ENCODE measurements at places on chromosomes 13 and 19.

GRCh38 chr19:49145573-49146407 is 9.4 kb downstream of the HRC start:
- peak; percentile 47 for DNase-seq

- no peak for DNase-seq
These were observed 133.9 kb downstream of the DCT start for GRCh38 chr13:94345374-94346195.

DNA sequence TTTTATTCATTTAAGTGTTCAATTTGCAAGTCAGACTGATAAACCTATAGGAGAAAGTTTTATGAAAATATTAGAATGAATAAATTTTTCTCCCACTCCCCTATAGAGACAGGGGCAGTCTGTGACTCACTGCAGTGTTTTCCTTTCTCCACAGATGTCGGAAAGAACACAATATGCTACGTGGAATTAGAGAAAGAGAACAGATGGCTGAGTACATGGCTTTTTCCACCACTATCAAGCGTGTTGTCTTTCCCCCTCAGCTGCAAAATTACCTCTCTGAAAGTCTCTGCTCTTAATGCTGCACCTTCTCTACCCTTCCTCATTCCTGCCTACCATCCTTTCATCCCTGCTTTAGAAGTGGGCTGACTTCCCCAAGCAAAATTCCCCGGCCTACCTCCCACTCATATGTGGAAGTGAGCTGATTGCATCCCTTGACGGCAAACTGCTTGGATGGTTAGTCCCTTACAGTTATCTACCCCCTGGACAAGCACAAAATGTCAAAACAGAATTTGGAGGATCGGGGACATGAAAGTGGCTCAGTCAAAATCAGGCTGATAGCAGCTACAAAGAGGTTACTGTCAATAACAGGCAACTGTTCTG is 30.0 kb downstream of the FLT1 start:
- no peak for DNase-seq

DNA sequence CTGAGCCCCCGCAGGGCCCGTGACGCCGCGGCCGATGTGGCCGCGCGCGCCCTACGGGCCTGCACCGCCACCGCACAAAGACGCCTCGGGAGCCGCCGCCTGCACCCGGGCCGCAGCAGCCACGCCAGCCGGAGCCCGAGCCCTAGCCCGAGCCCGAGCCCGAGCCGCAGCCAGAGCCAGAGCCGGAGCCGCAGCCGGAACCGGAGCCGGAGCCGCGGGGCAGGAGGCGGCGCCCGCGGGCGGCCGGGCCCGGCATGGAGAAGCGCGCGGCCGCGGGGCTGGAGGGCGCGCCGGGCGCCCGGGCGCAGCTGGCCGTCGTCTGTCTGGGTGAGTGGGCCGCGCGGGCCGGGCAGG is 379 bp downstream of the LRP3 start:
- no peak for DNase-seq

DNA sequence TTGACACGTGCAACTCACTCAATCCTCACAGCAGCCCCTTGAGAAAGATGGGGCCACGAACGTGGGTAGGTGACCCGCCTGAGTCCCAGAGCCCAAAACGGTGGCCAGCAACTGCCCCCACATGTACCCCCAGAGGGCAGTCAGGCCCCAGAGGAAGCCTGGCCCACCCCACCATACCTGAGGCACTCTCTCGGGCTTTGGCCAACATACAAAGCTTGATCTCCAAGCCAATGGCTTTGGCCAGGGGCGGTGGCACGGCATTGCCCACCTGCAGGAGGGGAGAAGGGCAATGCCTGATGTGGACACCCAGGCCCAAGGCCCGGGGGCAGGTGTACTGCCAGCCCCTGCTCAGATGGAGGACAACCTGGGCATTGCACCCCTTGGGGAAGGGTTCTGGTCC is 14.3 kb upstream of the EIF3G start:
- DNase-seq: no peak

DNA sequence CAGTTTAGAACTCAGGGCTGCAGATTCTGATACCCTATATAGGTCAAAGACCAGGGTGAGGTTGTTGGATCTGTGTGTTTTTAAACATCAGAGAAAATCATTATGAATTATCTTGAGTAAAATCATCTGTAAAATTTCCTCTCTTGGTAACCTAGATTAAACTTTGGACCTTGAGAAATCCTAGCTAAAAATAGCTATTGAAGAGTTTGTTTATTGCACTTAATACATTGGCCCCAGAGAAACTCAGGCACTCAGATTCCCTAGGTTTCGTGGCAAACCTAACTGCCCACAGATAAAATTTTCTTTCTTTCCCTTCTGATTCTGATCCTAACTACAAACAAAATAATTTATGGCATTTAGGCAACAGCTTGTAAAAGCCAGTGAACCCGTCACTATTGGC is 102.3 kb downstream of the GPC6 start:
- no peak for DNase-seq

GRCh38 chr13:34708566-34709313 is 233.3 kb upstream of the NBEA start:
- no peak for DNase-seq

DNA sequence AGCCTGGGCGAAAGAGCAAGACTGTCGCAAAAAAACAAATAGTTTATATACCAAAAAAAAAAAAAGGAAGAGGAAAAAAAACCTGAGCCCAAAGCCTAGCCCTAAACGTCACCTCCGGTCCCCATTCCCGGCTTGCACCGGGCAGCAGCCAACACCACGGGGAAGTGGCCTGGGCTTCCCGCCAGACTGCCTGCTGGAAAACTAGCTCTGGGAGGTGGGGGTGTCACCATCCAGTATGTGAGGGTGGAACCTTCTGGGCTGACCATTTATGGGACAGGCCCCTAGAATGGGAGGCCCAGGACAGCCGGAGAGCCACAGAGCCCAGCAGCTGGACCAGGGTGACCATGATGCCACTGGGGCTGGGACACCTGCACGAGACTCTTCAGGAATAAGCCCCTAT is 37.3 kb downstream of the IL12RB1 start:
- DNase-seq: no peak

- DNase-seq: no peak
These were observed 8.0 kb upstream of the POU2F2 start for GRCh38 chr19:42140125-42140754.

- DNase-seq: no peak
These were observed 14.7 kb downstream of the RAP2A start for GRCh38 chr13:97448503-97449251.

DNA sequence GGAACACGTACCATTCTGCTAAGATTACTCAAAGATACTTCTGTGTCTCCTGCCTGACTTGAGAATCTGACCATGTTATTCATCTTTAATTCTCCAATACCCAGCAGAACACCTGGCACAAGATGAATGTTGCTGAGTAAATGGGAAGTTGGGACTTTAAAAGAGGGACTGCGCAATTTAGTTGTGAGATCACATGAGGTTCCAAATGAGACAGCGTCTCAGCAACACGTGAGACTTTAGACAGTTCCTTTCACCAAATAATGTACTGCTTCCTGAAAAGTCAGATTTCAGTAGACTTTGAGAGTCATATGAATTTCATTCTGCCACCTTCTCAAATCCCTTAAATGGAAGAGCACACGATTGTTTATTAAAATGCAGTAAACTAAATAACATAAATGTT is 36.7 kb downstream of the DOCK9 start:
- DNase-seq: no peak

DNA sequence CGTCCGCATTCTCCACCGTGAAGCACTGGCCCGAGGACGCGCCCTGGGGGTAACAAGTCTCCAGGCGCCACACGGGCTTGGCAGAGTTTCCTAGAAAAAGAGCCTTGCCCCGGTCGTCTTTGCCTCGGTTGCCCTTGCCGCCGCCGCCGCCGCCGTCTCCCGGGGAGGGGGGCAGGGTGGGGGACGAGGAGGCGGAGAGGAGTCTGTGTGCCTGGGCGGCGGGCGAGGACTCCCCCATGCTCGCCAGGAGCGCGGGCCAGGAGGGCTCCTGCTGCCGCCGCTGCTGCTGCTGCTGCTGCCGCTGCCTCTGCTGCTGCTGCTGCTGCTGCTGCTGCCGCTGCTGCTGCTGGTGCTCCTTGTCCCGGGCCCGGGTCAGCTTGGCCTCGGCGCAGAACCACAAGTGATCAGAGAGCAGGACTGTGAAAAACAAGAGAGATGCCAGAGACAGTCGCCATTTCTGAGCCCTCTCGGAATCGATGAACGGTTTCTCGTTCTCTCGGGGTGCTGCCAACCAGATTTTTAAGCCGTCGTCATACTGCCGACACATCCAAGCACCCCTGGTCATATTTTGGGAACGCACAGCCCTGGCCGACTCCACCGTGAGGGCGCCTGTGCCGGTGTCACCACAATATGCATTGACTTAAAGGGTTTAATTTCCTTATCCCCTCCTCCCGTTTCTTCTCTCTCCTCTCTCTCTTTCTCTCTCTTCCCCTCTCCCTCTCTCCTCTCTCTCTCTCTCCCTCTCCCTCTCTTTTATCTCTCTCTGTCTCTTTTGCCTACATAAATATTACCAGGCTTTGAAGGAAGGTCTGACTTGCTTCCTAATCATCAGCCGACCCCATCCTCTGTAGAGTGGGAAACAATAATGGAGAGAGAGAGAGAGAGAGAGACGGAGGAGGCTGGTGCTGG is 349.1 kb downstream of the LIG4 start:
- no peak for DNase-seq

GRCh38 chr13:41289463-41289881 is 21.6 kb upstream of the NAA16 start:
- DNase-seq: no peak

- DNase-seq: no peak
These were observed 210.9 kb upstream of the SPRY2 start for GRCh38 chr13:80551650-80552497.

- no peak for DNase-seq
These were observed 909.5 kb upstream of the GPC6 start for GRCh38 chr13:92317066-92317465.

DNA sequence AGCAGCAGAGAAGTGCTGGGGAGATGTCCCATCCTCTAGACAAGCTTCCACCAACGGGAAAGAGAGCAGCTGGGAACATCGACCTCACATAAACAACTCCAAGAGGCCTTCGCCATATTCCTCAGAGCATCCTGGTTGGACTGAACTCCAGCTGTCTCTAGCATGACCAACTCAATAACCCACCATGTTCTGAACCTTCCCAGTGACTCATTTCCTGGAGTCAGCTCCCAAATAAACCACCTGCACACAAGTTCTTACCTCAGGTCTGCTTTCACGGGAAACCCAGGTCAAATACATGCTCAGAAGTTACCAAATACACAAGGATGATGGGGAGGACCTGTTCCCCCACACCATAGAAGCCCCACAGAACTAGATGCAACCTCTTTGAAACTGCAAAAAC is 878.5 kb downstream of the UQCRFS1 start:
- DNase-seq: no peak

Data from stimulated activated CD8-positive, alpha-beta memory T cell treated with anti-CD3 and anti-CD28 coated beads, Interleukin-7, amount 100 ng/mL, for 48 hours (primary cell).